ENCODE measurements at places on chromosomes 2 and 18.

GRCh38 chr18:50013363-50014138 is 181.4 kb downstream of the MYO5B start:
- DNase-seq, result no peak

GRCh38 chr18:9736286-9736835 is 28.3 kb downstream of the RAB31 start:
- no peak for DNase-seq

GRCh38 chr2:239979243-239980023 is 45.7 kb downstream of the NDUFA10 start:
- no peak for DNase-seq

- DNase-seq, result no peak
These were observed 108.9 kb upstream of the GLS start for GRCh38 chr2:190771726-190772125.

DNA sequence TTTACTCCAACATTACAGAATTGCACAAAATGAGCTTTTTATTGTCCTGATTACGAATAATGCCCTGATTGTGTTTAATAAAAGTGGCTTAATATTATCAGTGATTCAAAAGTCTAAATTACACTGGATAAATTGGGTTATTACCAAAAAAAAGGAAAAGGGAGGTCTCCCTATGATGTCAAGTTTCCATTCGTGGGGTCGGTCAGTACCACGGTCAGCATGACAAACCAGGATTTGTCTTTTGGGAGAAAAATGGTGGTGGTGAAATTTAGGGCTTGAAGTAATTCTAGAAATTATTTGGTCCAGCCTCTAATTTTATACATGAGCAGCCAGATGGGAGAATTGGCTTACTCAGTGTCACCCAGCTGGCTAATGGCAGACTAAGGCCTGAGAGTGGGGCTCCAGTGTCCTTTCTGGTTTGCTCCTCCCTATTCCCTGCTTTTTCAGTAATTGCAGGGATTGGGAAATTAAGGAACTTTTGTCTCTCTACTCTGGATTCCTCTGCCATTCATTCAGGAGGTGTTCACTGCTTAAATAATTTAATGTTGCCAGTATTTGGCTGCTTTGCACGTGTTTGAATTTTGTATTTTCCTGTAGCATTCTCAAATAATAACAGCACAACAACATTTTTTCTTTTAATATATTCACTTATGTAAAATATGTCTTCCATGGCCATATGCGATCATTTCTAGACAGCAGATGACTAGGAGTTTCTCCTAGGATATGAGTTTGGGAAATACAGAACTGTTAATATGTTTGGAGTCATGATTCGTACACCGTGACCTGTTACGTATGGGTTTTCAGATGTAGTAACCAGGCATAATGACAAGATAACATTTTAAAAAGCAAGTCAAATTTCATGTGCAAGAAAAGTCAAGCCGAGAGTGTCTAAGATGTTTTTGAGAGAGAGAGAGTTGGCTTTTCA is 128.9 kb upstream of the NOSTRIN start:
- no peak for DNase-seq

DNA sequence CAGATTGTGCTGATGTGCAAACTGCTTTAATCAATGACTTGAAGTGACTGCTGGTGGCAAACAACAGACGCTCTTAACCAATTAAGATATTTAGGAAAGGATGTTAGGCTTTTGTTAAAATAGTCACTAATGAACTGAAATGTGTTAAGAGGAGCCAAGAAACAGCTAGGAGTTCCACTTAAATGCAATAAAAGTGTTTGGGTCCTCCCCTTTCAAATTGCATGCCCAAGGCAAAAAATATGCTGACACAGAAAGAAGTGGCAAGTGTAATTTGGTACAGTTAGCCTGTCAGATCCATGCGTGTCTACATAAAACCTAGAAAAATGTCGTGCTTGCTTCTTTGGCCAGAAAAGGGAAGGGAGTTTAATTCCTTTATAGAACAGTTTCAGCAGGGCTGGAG is 61.9 kb downstream of the XRCC5 start:
- no peak for DNase-seq
